T-cell (primary cell): ENCODE measurements at places on chromosomes 4 and X. TPM values are rescaled to one million over a fixed set of nuclear protein-coding genes. Genes with fewer than 3 reads are reported as not detected.

PGAM4 gene
- not detected for total RNA-seq

SMAD1 gene
- total RNA-seq, result 1.0 TPM

ANXA10 gene
- not detected for total RNA-seq

GPC3 gene
- total RNA-seq, result 1.1 TPM

EDNRA gene
- total RNA-seq, result not detected

FAM53A gene
- total RNA-seq, result 2.3 TPM

ZNF711 gene
- total RNA-seq, result 0.59 TPM

FBXL5 gene
- total RNA-seq, result 42.6 TPM

PWWP3B gene
- 0.07 TPM for total RNA-seq

PITX2 gene
- not detected for total RNA-seq

CD38 gene
- total RNA-seq, result 22.8 TPM

GRID2 gene
- not detected for total RNA-seq

EXOC1L gene
- total RNA-seq, result not detected

GABRQ gene
- total RNA-seq, result not detected

AFM gene
- 0.18 TPM for total RNA-seq

NAT8L gene
- total RNA-seq, result 0.06 TPM

GPM6B gene
- 0.35 TPM for total RNA-seq

PTPN13 gene
- 8.1 TPM for total RNA-seq

TNIP3 gene
- 1.7 TPM for total RNA-seq

TRIM61 gene
- 1.9 TPM for total RNA-seq

GLUD2 gene
- not detected for total RNA-seq

RHOXF2B gene
- total RNA-seq, result 0.16 TPM

MAGEE2 gene
- total RNA-seq, result not detected
